ENCODE measurements at places on chromosomes 5 and 9.

DNA sequence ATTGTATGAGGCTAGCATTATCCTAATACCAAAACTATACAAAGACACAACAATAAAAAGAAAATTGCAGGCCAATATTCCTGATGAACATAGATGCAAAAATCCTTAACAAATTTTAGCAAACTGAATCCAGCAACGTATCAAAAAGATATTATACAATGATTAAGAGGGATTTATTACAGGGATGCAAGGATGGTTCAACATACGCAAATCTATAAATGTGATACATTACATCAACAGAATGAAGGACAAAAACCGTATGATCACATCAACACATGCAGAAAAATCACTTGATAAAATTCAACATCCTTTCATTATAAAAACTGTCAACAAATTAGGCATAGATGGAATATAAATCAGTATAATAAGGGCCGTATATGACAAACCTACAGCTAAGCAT, 27.1 kb upstream of the ARL15 start:
- DNase-seq: no peak

DNA sequence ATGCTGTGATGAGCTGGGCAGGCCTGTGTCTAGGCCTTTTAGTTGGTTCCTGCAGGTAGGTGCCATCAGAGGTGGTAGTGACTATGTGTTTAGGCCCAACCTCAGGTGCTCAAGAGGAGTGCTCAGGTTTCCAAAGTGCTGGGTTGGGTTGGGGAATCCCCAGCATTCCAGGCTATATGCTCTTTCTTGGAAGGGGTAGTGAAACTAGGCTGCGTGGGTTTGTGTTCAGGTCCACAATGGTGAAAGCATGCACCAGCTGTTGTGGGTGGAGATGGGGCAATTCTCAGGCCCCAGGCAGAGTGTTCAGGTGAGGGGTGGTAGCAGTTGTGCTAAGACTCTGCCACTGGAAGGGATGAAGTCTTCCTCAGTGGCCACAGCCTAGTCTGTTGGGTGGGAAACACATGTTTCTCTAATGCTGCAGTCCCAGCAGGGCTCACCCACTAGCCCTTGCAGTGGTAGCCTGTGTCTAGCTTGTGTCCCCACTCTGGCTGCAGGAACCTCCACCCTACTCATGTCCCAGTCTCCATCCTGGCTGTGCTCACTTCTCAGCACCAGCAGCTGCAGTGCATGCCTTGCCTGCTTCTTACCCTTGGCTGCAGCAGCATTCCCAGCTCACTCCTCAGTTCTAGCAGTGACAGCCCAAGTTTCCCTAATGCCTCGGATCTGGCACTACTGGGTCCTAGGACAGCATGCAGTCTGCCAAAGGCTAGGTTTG, 78.9 kb downstream of the FAM170A start:
- no peak for DNase-seq

GRCh38 chr5:73997960-73998359, 372.0 kb downstream of the ARHGEF28 start:
- DNase-seq: no peak

- no peak for DNase-seq
Measured at GRCh38 chr5:56281489-56282165, 48.5 kb upstream of the ANKRD55 start.

GRCh38 chr9:95936579-95937075, 61.1 kb downstream of the ERCC6L2 start:
- no peak for DNase-seq

- no peak for DNase-seq
Measured at GRCh38 chr9:94746541-94747370, 20.3 kb downstream of the AOPEP start.

DNA sequence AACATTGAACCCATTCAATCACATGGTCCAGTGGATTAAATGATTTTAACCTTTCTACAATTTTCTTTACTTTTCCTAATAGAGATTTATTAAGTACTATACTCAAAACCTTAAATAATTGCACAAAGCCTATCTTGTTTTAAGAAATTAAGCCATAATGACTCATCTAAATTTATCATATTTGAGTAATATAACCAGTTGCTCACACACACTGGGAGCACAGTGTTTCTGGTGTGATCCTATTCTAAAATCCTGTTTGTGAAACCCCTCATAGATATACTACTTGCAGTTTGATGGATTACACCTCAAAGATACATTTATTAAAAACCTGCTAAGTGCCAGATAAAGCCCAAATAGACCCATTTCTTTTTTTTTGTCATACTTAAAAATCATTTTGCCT, 668.3 kb upstream of the CDH18 start:
- no peak for DNase-seq

DNA sequence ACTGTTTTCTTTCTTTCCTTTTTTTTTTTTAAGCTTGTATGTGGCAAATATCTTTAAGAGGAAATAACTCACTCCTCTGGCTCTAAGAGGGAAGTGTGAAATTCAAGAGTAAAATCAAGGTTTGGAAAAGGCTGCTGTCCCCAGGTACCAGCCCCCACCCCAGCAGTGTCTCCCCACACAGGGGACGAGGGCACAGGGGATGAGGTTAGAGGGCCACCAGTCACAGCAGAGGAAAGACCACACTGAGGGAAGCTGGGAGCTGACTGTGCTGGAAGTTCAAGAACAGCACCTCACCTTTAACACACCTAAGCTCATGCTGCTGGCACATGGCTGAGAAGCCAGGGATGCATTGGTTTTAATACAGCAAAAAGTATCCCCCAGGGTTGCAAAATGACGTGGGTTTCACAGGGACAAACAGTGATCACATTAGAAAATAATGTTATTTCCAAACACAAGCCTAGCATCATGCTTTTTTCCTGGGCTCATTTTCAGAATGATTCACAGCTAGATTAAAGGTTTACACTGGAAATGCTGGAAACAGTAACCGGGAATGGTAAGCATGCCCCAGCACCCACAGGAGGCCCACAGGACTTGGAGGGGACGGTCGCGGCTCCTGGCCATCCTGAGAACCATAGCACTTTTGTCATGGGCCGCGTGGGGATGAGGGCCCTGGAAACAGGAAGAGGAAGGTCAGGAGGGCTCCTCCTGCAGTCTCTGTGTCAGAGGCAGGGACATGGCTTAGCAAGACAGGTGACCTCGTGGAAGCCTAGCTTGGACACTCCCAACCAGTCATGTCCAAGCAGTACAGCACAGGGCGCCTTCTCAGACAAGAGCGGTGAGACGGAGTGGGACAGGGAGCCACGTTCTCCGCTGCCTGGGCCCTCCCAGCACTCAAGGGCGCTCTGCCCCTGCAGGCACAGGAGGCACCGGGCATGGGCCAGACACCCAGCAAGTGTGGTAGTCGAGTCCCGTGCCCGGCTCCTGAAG, 6.9 kb downstream of the LPCAT1 start:
- DNase-seq: no peak

- no peak for DNase-seq
Measured at GRCh38 chr5:21810737-21811316, 1042.3 kb downstream of the CDH12 start.

DNA sequence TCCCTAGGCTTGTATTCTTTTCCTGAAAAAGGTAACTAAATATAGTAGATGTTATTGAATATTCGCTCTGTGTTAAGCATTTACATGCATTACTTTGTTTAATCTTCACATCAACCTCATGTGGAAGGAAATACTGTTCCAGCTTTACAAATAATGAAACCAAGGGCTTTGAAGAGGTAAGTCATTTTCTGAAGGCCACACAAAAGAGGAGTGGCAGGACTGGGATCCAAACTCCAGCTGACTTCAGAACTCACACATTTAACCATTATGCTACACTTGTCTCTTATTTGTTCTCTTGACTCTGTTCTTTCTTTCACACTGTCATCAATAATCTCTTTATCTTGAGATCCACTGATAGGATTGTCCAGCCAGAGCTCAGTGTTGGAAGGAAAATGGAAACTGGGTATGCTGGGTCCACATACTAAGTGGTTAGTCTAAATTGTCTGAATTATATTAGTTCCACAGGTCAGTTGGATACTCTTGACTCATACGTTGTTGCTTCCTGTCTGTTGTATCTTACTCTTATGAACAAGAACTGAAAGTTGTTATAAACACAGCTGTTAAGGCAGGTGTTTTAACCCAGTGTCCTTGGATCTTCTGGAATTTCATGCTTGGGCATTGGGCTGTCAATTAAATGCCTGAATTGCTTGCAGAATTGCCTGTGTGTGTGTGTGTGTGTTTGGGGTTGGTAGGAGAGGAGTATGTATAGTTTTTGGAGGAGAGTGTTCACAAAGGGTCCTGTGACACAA, 65.6 kb downstream of the TLE4 start:
- no peak for DNase-seq

- DNase-seq: no peak
Measured at GRCh38 chr5:33905381-33905780, 13.6 kb upstream of the ADAMTS12 start.

GRCh38 chr5:119330367-119331183, 25.2 kb upstream of the TNFAIP8 start:
- no peak for DNase-seq

All from nucleus accumbens (tissue), 56 donors.